ENCODE measurements at places on chromosomes 12 and 14.

GRCh38 chr12:27428466-27428865 is 18.1 kb upstream of the SMCO2 start:
- no peak for DNase-seq

GRCh38 chr12:127143020-127143419 is 1124.0 kb upstream of the TMEM132C start:
- no peak for DNase-seq

GRCh38 chr12:107478881-107479280 is 206.7 kb upstream of the PWP1 start:
- DNase-seq = no peak

- DNase-seq = peak; percentile 8
Observed at GRCh38 chr12:13962699-13963098, 18.7 kb downstream of the GRIN2B start.

GRCh38 chr14:30848449-30849240 is 25.7 kb upstream of the COCH start:
- no peak for DNase-seq

DNA sequence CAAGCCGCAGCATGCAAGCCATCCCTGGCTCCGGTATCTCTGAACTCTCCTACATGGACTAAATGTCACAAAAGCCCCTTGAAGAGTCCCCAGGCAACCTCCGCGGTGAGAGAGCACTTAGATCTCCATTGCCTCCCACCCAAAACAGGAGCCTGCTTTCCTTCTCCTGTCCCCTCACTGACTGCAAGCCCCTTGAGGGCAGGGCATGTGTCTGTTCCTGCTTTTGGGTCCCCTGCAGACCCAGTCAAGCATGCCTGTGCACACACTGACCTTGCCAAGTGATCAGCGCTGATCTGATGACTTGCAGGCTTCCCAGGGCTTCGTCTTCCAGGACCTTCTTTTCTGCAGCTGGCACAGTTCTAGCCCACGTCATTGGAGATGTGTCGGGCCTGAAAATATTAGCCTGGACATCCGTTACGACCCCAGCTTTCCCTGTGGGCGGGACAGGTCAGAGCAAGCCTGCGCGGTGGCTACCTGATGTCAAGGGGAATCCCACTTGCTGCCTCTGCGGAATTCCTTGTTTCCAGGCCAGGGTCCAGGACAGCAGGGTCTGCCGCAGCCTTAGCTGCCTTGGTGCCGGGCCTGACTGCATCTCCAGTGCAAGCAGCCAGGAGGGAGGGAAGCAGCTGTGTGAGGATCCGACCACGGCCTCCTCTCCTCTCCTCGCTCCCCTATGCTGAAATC is 92.5 kb downstream of the FBXL14 start:
- DNase-seq = no peak

- DNase-seq = no peak
Observed at GRCh38 chr14:31009836-31010574, 15.4 kb upstream of the AP4S1 start.

DNA sequence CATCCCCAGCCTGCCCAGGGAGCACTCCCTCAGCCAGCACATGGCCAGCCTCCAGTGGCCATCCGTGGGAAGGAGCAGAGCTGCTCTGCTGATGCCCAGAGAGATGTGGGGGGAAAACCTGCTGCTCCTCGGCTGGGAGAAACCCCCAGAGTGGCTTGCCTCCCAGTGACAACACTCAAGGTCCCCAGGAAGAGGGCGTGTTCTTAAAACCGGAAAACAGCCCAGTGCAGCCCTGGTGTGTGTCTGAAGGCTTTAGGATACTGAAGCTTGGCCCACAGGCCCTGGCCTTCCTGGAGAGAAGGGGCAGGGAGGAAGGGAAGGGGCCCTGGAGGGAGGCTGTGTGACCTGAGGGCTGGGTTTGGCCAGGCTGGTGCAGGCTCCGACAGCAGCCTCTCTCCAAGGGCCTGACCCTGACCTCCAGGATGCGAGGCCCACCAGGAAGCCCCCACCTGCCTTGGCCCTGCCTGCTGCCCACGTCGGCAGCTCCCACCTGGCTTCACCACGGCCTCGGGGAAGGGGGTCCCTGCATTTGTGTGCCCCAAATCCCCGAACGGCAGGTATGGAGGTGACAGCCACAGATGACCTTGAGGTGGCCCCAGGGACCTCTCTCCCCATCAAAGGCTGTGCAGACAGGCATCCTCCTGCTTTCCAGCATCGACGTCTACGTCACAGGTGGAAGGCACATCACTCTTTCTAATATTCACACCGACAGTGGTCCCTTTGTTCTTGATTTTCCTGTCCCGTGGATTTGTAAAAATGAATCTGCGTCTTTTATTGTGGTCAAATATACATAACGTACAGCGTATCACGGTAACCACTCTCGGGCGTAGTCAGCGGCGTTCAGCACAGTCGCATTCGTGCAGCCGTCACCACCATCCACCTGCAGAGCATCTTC is 190.0 kb upstream of the C14orf180 start:
- DNase-seq = no peak

DNA sequence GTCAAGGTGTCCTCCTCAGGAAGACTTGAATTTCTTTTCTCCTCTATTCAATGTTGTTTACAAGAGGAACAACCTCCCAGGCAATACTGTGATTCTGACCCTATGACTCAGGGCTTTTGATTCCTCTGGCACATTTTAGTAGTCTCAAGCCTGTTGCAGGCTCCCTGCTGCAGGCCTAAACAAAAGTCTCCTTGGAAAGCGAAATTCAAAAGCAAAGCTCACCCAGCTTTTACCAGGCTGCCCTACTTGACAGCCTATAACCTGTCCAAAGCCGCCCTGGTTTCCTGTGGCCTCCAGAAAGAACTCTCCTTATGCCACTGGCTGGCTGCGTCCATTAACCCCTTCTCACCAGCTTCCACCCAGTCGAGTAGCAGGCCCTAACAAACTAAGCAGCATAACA is 11.6 kb downstream of the FGD6 start:
- peak; percentile 55 for DNase-seq

- no peak for DNase-seq
Observed at GRCh38 chr12:115771065-115771464, 506.4 kb downstream of the MED13L start.

GRCh38 chr14:67446371-67447032 is 34.5 kb upstream of the PLEK2 start:
- no peak for DNase-seq

- no peak for DNase-seq
Observed at GRCh38 chr14:71625891-71626701, 306.1 kb upstream of the RGS6 start.

- no peak for DNase-seq
Observed at GRCh38 chr12:65934480-65935115, 110.3 kb downstream of the HMGA2 start.

GRCh38 chr12:75120311-75120711 is 89.3 kb downstream of the KCNC2 start:
- DNase-seq = no peak

- DNase-seq = no peak
Observed at GRCh38 chr12:38480594-38480993, 164.0 kb downstream of the ALG10B start.

GRCh38 chr12:31021181-31021580 is 52.5 kb upstream of the DDX11 start:
- no peak for DNase-seq

DNA sequence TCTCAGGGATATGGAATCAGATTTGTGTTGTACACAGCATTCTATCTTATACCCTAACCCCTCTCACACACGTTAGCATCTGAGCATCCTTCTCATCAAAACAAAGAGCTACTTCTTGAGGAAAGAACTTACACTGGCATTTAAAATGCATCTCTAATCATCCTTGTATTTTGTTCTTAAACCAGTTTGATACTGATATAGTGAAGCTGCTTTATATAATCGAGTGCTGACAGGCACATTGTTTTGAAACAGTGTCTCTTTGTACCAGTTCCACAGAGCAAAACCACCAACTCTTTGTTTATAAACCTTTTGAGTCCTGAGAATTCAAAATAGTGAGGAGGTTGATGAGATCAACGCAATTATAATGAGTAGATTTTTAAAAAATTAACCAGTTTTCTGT is 8.8 kb downstream of the GPR33 start:
- no peak for DNase-seq

- no peak for DNase-seq
Observed at GRCh38 chr12:79121486-79121885, 256.9 kb downstream of the SYT1 start.

DNA sequence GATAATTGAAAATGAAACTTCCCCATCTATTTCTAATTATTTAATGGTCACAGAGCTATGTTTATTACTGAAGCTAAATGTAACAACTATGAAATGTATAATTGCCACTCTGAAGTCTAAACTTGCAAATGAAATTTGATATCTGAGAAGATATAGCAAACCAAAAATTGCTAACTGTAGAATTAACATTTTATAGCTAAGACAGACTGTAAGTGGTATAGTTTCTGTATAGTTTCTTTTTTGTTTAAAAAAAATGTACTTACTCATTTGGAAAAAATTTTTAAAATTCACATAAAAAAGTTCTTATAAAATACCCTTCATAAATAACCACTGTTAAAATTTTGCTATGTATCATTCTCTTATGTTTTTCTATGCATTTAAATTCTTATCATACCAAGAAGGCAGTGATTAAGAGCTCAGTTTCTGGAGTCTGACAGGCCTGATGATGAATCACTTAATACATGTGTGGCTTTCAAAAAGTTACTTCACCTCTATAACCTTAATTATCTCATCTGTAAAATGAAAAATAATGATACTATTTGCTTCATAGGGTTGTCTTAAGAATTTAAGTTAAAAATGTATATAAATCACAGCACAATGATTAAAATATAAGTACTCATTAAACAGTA is 214.7 kb upstream of the GARIN2 start:
- DNase-seq = no peak

- DNase-seq = no peak
Observed at GRCh38 chr12:82673698-82674097, 13.0 kb upstream of the TMTC2 start.

GRCh38 chr14:92341791-92342190 is 18.8 kb downstream of the SLC24A4 start:
- no peak for DNase-seq

GRCh38 chr12:21801522-21802288 is 27.2 kb upstream of the KCNJ8 start:
- DNase-seq = no peak

- no peak for DNase-seq
Observed at GRCh38 chr12:122081697-122082221, 3.2 kb downstream of the MLXIP start.

- no peak for DNase-seq
Observed at GRCh38 chr14:30078811-30079402, 151.3 kb upstream of the PRKD1 start.

DNA sequence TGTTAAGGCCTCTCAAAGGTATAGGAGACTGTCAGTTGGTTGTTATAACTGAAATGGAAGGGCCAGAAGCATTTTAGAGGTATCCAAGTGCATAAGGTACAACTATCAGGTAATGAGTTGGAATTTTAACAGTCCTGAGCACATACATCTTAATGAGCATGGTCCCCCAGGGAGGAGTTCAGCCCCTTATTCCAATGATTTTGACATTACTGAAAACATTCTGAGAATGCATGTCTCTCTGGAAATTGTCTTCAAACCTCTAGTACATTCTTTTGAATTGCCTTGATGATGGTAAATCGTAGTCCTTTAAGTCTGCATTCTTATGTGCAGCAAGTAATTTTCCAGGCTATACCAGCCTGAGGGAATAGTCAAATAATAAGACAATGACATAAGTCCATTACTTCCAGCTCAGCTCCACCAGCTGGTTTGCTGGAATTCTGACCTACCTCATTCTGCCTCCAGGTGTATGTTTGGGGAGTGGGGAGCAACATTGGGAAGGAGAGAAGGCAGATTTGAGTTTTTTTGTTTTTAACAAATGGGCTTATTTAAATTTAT is 239.2 kb downstream of the MSRB3 start:
- DNase-seq = no peak

DNA sequence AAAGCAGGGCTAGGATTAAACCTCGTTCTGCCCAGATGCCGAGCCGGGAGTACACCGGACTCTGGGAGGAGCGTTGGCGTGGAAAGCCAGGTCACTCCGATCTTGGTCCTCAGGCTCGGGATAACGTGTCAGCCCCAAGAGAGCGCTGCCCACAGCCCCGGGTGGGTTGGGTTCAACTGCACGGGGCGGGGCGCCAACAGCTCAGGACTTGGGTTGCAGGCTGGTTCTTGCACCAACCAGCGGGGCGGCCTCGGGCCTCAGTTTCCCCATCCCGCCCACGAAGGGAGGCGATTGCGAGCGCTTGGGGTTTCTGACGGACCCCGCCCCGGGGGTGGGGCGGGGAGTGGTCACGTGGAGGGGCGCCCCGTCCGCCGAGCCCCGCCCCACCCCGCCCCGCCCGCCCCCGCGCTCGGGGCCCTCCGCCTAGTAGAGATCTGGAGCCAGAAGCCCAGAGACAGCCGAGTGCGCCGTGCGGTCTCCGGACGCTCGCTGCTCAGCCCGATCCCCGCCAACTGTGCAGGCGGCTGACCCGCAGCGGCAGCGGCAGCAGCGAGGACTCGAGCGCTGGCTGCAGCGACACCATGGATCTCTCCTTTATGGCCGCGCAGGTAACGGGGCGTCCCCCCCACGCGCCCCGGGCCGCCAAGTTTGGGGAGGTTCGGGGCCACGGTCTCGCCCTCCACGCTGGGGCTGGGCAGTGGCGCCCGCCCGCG is at the start of gene C14orf132:
Gene C14orf132 (plus strand): TSS at position 443 of the 713 bp plus-strand sequence. CDS start 139 bp downstream, at position 582.
- no peak for DNase-seq
